ENCODE measurements at places on chromosomes 12 and 14.

DNA sequence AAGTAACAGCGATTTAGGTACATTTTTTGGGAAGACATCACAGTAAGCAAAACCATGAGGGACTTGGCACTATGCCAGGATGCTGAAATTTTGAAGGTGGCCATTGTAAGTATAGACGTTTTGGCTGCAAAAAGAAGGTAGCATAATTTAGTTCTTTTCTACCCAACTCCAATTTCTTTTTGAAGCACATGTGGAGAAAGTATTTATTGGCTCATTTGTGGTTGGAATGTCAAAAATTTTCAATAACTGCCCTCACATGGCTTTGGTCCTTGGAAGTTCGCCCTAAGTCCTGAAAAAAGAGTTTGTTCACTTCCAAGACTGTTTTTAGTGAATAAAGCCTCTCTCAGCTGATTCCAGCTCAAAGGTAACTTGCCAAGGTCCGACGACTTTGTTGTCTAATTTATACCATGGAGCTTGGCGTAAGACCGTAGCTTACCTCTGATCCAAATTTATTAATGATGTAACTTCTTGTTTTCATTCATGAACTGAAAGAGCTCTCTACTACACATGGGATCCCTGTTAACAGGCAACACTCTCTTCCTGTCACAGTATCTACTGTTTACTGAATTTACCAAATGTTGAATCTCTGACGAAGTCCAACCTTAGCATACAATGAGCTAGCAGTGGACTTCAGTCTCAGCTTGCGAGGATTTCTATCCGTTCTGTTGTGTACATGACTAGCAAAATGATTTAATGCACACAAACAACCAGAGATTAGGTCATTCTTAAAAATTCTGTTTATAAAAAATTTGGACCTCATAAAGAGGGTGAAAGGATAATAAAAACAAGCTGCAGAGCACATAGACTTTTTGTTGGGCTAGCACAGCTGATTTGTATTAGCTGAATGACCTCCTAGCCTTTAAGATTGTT is 49.0 kb downstream of the MSRB3 start:
- no peak for DNase-seq

DNA sequence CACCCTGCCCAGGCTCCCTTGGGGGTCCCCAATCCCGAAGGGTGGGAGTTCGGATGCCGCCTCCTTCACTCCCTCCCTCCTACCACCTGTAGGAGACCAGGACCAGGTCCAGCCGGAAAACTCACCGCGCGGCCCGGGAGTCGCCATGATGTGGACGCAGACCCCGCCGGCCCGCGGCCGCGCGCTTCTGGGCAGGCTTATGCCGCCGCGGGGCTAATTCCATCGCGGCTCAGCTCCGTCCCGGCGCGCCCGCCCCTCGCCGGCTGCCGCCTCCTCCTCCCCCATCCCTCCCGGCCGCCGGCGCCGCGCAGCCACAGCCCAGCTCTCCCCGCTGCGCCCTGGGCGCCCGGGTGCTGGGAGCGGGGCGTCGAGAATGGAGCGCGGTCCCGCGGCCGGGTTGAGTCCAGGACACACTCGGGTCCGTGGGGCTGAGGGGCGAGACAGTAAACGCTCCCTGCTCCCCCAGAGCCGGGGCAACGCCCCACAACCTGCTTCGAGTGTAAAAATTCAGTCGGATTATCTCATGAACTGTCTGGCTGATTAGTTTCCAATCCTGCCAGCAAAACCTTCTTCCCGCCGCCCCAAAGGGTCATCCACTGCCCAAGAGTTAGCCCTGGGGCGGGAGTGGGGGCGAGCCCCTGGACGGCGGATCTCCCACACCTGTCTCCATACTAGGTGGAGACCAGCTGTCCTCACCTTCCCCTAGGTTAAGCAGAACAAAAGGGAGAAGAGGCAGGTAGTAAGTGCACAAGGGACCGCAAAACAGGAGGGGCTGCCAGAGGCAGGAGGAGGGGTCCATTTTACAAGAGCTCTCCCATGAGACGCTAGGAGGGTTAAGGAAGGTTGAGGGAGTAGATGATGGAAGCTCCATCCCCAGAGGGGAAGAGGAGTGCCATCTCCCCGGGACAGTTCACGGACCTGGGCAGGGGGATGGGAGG is at the start of gene ANO2:
TSS of gene ANO2 (minus strand) at position 189 of the 938 bp plus-strand sequence. CDS start at position 147, 42 bp downstream.
- DNase-seq = no peak

- DNase-seq = no peak
Measured at GRCh38 chr12:107417004-107417403, 268.6 kb upstream of the PWP1 start.

- DNase-seq = no peak
Measured at GRCh38 chr12:27952510-27952909, 20.0 kb downstream of the PTHLH start.

DNA sequence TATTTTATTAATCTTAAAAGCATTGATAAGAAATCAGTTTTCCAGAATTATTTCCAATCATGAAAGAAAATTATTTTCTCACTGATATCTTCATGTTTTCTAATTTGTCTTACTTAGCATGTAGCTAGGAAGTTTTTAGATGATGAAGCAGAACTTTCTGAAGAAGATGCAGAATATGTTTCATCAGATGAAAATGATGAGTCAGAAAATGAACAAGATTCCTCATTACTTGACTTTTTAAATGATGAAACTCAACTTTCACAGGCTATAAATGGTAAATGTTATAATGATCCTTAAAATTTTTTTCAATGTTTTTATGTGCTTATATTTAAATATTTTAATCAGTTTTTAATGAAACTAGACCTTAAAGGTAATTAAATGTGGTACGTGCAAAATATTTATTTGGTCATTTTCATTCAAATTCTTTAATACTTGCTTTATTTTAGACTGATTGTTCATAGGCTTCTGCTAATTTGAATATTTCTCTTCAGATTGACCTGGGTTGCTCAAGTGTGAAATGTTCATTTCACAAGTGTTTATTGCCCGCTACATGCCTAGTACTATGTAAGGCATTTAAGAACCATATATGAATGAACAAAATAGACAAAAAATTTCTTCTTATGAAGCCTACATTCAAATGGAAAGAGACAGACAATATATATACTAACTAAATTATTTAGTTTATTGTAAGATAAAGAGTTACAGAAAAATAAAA is 49.5 kb downstream of the FANCM start:
- DNase-seq = no peak
